GM03348 (cell line): ENCODE measurements at places on chromosomes 12 and 14.
A peak's percentile ranks its signal among the peaks of the same experiment; 100 is the strongest.

DNA sequence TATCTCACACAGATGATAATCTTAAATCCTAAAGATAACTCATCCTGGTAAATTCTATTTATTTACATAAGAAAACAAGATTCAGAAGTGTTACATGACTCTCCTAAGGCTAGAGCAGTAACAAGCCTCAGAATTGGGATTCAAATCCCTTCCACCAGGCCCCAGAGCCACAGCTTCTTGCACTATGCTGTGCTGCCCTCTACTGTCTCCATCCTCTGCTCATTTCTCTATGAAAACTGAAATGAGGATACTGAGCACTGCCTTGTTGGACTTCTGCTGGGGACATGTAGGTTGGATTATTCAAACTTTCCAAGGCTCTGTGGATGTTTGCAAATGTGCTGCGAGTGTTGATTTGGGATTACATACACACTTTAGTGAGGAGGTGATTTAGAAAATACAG is 23.5 kb upstream of the C12orf50 start:
- DNase-seq: peak; percentile 16

- DNase-seq: no peak
Measured at GRCh38 chr12:42103155-42103554, 41.5 kb downstream of the GXYLT1 start.

- DNase-seq: no peak
Measured at GRCh38 chr14:33386781-33387180, 448.1 kb downstream of the NPAS3 start.

- DNase-seq: no peak
Measured at GRCh38 chr12:82651489-82651888, 35.2 kb upstream of the TMTC2 start.

GRCh38 chr12:85085066-85085465 is 48.9 kb downstream of the LRRIQ1 start:
- DNase-seq: no peak

GRCh38 chr14:35565871-35566464 is 32.0 kb downstream of the INSM2 start:
- no peak for DNase-seq

DNA sequence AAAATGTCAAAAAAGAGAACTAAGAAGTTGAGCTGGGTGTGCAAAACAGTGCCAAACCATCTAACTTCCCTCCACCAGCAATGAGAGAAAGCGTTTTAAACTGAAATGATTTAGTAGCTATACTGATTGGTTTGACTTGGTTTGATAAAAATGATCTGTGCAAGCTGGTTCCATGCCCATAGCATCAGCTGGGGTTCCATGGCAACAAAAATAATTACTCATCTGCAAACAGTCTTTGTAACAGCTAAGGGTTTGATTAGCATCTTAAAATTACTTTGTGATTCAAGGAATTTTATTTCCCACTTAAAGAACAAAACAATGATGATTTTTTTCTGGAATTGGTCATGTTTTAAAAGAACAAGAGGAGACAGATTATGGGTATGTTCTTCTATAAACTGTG is 15.0 kb upstream of the BICD1 start:
- no peak for DNase-seq

DNA sequence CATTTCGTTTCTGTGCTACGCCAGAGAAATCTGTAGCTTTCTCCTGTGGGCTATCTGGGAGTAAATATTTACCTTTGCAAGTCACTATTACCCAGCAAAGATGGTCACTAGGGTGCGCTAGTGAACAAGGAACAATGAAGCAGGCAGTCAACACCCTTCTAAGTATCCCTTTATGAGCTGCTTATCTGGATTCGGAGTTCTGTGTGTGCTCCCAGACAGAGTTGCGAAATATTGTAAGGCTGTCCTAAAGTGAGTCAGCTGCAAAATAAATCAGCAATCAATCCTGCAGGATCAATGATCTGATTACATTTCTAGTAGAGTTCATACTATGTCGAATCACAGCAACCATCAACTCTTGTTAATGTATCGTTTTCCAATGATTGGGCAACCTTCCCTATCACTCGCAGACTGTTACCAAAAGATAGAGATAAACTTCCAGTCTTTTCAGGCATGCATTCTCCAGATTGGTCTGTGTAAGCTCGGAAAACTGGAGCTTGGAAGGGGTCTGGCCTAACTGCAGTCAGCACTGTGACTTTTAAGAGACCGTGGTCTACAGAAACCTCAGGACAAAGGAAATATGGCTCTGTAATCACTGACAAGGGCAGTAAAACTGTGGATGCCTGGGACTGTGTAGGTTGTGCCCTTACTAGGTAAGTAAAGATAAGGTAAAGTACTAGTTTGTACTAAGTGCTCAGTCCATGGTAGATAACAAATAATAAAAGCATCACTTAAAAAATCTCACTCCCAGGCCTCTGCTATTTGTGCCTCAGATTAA is 133.5 kb downstream of the KCNK10 start:
- DNase-seq: peak; percentile 85

GRCh38 chr14:23023022-23023794 is 11.5 kb downstream of the PSMB5 start:
- no peak for DNase-seq

DNA sequence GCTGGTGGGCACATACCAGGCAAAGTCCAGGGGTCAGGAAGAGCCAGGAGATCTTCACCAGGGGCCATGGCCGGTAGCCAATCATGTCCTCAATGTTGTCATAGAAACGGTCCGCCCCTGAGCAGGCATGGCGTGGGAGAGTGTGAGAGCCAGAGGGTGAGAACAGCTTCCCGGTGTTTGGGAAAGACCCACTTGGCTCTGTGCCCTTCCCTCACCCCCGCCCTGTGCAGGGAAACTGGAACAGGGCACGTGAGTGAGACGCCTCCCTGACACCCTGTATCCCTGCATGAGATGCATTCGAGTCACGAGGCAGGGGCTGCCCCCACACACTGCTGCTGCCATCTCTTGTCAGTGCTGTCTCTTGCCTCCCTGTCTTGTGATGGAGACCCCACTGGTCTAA is 20.7 kb downstream of the SLC6A12 start:
- DNase-seq: no peak

DNA sequence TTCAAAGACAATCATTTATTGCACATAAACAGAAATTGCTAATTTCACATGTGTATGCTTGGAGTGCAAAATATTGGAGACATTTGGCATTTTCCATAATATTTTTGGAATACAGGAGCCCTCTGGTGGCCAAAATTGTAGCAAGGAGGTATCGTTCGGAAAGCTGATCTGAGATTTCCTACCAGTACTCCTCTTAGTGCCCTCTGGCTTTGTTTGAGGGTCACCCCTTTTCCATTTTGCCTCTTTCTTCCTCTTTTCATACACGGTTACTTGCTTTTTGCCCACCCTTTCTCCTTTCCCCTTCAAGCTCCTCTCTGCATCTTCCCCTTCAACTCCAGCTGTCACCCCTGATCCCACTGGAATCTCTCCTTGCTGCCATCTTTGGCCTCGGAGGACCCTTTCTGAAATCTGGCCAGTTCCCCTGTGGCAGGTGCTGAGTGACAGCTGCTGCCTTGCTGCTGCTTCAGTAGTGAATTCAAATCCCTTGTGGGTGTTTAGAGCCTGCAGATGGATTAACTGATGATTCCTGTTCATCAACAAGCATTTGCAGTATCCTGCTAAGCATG is 164.6 kb upstream of the PARP11 start:
- peak; percentile 73 for DNase-seq

DNA sequence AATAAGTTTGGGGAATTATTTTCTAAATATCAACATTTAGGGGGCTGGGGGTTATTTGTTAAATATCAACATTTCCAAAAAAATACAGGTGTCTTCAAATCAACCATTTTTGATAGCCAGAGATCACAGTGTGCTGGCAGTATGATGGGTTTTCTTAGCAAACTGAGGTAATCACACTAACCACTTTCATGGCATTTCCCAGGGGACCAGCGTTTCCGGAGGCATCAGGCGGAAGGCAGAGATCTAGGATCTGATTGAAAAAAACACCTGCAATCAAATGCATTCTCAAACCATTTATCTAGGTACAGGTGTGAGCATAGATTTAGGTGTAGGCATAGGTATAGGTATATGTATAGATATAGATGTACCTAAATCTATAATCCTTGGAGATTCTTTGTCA is 34.6 kb downstream of the GLRX5 start:
- DNase-seq: no peak

- DNase-seq: no peak
Measured at GRCh38 chr12:56622535-56622934, 7.6 kb downstream of the BAZ2A start.

- peak; percentile 43 for DNase-seq
Measured at GRCh38 chr14:74846168-74846567, 29.8 kb downstream of the PROX2 start.

GRCh38 chr14:84496677-84497076 is 1033.3 kb upstream of the FLRT2 start:
- DNase-seq: no peak

- no peak for DNase-seq
Measured at GRCh38 chr14:49966971-49967630, 74.2 kb downstream of the ARF6 start.

DNA sequence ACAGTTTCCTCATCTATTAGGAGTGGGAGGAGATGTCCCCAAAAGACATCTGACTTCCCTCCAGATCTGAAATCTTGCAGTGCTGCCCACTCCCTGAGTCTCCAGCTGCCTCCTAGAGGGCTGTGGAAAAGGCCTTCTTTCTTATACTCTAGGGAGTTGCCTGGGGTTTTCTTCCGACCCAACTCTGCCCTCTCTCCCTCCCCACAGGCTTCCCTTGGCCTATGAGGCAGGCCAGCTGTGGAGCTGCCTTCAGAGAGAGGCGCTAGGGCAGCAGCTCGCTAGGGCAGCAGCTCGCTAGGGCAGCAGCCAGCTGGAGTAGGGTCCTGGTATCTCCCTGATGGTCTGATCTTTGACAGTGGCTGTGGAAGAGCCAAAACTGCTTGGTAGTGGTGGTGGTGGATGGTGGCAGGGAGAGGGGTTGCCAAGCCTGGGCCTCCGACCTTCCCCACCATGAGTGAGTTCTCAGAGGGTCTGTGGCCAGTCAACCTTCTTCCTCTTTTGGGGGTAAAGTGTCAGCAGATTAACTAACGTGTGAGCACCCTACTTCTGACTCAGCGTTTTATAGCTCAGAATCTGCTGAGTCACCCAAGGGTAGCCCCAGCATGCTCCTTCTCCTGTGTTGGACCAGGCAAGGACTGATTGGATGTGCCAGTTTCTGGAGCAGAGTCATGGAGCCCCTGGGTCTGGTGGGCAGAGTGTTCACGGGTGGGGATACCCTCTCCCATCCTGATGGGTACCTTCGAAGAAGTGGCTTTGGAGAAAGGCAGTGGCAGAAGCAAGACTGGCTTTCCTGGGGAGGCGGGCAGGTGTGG is 2.3 kb downstream of the SLC48A1 start:
- no peak for DNase-seq

DNA sequence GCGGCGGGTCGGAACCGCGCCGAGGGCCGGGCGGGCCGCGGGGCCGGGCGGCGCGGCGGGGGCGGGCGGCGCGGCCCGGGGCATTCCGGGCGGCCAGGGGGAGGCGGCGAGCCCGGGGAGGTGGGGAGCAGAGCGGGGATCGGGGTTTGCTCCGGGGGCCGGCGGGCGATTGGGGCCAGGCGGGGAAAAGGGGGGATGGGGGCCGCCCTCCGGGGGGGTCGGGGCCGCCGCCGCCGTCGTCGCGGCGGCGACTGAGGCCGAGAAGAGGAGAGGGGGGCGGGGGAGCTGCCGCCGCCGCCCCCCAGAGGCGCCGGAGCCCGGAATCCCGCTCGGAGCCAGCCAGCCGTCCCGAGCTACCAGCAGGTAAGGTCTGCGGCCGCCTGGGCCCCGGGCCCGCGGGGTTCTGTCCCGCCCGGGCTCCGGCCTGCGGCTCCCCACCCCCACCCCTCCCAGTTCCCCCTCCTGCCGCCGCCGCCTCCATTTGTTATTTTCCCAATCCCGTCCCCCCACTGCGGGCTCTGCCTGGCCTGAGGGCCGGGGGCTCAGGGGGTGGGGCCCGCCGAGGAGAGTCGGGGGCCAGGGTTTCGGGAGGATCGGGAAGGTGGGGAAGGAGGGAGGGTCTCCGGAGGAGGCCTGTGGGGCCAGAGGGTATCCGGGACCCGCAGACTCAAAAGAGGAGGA is 403 bp downstream of the ATN1 start:
- DNase-seq: peak; percentile 59

GRCh38 chr14:26791117-26791806 is 193.4 kb upstream of the NOVA1 start:
- DNase-seq: no peak

DNA sequence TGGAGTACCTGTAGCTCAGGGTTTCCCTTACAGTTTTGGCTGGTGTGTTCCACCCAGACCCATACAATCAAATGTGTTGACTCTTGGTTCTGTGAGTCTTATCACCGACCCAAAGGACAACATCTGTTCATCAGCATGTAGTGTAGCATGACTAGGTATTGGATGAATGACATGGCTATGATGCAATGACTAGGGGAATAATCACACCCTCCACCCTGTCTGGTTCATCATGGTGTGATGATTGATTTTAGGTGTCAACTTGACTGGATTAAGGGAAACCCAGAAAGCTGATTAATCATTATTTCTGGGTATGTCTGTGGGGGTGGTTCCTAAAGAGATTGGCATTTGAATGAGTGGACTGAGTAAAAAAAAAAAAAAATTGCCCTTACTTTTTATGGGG is 311.3 kb downstream of the DPF3 start:
- DNase-seq: no peak
